Head of caudate nucleus (tissue), 42 donors: ENCODE measurements at places on chromosomes 6 and 20.

- DNase-seq, result no peak
Measured at GRCh38 chr20:44051661-44052000, 135.4 kb downstream of the JPH2 start.

- peak; percentile 39 for DNase-seq
Measured at GRCh38 chr20:63025534-63026331, 19.0 kb upstream of the BHLHE23 start.

- DNase-seq, result no peak
Measured at GRCh38 chr6:107862383-107862782, 38.3 kb upstream of the SCML4 start.

DNA sequence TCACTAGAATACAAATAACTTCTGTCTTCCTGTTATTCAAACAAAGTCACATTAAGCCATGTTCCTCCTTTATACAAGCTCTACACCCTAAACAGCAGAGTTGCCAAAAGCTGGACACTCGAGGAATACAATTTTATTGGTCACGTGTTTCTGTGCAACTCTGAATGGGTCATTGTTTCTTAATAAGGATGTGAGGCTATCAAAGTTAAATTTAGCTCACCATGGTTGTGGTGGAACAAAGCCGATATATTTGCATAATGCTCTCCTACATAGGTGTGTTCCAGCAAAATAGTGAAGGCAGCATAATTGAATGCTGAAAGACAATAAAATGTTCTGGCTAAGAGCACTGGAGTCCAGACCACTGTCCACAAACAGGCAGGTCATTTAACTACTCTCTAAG is 36.9 kb upstream of the CD2AP start:
- DNase-seq, result no peak

GRCh38 chr6:46012834-46013233 is 2.8 kb downstream of the CLIC5 start:
- no peak for DNase-seq

- DNase-seq, result no peak
Measured at GRCh38 chr20:63982937-63983336, 2.0 kb downstream of the PRPF6 start.

DNA sequence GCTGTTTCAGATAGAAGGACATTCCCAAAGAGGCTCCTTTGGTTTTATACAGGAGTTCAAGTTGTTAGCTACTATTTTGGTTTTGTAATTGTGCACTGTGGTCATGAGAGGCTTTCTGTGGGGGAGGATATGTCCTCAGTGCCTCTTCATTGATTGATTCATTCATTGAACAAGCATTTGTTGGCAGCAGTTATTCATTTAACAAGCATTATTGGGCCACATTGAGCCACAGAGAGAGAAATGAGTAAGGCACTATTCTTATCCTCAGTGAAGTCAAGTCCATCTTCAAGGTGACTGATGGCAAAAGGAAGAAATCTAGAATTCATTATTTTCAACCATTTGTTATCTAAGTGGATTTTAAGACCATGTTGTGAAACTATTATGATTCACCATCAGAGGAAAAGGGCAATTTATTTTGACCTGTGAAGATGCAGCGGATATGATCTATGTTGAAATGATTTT is 697.2 kb upstream of the CITED2 start:
- no peak for DNase-seq

DNA sequence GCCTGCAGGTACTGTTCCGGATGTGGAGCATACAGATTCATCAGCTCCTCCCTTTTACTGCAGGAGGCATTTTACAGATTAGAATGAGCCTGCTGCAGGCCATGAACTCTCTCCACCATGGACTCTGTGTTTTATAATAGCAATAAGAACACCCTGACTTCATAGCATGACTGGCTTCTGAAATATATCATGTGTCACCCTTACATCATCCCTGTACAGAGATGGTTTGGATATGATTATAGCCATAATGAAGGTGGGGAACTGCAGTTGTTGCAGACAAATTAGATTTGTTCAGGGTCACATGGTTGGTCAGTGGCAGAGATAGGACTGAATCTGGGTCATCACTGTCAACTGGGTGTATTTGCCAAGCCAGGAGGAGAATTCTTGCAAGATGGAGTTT is 100.7 kb downstream of the FOXO3 start:
- no peak for DNase-seq

- DNase-seq, result no peak
Measured at GRCh38 chr6:15096894-15097837, 148.7 kb upstream of the JARID2 start.

- no peak for DNase-seq
Measured at GRCh38 chr6:161273274-161273751, 548 bp downstream of the AGPAT4 start.

- DNase-seq, result peak; percentile 60
Measured at GRCh38 chr6:136524936-136525413, 25.2 kb downstream of the MAP7 start.

- DNase-seq, result no peak
Measured at GRCh38 chr6:99110029-99110428, 162.3 kb upstream of the FBXL4 start.

GRCh38 chr6:32692019-32692418 is 25.6 kb upstream of the HLA-DQB1 start:
- no peak for DNase-seq

GRCh38 chr6:38284802-38285394 is 354.8 kb downstream of the BTBD9 start:
- no peak for DNase-seq

DNA sequence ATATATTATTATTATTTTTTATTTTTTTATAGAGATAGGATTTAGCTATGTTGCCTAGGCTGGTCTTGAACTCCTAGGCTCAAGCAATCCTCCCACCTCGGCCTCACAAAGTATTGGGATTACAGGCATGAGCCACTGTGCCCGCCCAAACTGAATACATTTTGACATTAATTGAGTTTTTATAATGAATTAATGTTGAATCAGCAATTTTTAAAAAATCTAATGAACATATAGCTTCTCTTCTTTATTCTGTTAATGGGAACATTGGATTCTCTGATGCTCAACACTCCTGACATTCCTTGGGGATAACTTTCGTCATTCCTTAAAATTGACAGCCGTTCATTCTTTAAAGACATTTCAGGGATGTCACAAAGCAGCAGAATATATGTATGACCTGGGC is 52.4 kb downstream of the ANKS1A start:
- DNase-seq, result no peak

GRCh38 chr20:51767867-51768758 is at the start of gene ATP9A:
ATP9A (minus strand) TSS chr20:51768390; CDS start chr20:51768369, 21 bp downstream.
- peak; percentile 19 for DNase-seq

DNA sequence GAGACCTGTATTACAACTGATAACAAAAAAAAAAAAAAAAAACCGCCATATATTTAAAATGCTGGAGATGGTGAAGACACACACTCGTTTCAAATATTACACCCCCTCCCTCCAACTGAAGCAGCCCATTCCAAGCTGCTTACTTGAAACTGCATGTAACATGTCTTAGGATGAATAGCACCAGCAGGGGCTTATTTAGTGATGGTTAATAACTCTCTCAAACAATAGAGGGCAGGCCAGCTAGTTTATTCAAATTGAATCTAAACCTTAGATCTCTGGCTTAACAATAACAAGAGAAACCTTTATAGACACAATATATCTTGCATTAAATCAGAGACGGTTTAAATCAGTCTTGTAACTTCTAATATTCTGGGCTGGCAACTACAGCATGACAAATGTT is 9.3 kb upstream of the JPH2 start:
- no peak for DNase-seq

- no peak for DNase-seq
Measured at GRCh38 chr20:708956-709355, 33.4 kb upstream of the SCRT2 start.

GRCh38 chr6:78942446-78942845 is 75.1 kb downstream of the IRAK1BP1 start:
- DNase-seq, result no peak

- no peak for DNase-seq
Measured at GRCh38 chr20:50187403-50188051, 3.1 kb upstream of the CEBPB start.

GRCh38 chr6:118220429-118221128 is 313.5 kb downstream of the SLC35F1 start:
- DNase-seq, result no peak

DNA sequence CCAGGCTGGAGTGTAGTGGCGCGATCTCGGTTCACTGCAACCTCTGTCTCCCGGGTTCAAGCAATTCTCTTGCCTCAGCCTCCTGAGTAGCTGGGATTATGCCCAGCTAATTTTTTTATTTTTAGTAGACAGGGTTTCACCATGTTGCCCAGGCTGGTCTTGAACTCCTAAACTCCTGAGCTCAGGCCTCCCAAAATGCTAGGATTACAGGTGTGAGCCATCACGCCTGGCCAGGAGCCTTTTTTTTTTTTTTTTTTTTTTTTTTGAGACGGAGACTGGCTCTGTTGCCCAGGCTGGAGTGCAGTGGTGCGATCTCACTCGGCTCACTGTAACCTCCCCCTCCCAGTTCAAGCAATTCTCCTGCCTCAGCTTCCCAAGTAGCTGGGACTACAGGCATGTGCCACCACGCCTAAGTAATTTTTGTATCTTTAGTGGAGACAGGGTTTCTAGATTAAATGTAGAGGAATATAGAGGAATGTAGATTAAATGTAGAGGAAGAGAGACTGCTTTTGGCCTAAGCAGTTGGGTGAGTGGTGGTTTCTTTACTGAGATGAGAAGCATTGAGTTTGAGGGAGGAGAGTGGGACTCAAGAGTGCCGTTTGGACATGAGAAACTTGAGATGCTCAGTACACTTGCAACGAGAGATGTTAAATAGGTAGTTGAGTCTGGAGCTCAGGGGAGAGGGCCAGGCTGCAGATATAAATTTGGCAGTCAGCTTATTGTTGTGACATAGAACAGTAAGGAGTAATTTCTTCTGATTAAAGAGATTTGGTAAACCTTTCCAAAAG is 16.7 kb downstream of the VAPB start:
- no peak for DNase-seq

- no peak for DNase-seq
Measured at GRCh38 chr20:47905628-47906347, 120.5 kb upstream of the SULF2 start.
